ENCODE measurements at places on chromosomes 3 and 15.

DNA sequence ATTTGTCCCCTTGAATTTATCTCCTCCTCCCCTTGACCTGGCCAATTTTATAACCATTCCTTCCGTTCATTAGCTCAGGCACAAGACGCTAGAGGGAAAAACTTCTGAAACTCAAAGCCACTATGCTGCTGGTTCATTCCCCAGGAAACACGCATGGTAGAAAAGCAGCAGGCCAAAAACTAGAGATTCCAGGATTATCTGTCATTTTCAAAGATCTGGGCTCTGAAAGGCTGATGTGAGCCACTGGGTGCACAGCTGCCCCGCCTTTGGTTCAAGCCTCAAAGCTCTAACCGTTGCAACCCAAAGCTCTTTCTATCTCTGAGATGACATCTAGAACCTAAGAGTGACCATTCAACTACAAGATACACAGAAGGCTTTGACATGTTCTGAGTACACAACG, 6.1 kb downstream of the ANP32A start:
- H3K4me1 ChIP-seq = peaks cover 20% of the 10 kb centered on the region
- DNase-seq = no peak
- H3K4me3 ChIP-seq = no peak overlapping the region
- no peaks in the 10 kb centered on the region for H3K36me3 ChIP-seq

DNA sequence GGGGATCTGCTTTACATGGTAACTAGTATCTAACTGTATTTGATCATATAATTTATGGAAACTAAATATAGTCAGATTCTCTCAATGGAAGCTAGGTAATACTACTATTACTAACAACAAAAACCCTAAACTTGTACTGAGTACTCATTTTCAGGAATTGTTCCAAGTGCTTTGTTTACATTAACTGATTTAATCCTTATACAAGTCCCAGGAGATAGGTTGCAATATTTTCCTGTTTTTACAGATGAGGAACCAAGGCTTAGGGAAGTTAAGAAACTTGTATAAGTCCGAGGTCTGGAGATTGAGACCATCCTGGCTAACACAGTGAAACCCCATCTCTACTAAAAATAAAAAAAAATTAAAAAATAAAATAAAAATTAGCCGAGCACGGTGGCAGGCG, 7.5 kb upstream of the MTHFS start:
- DNase-seq = no peak
- H3K27me3 ChIP-seq = no peaks in the 10 kb centered on the region
- H3K4me1 ChIP-seq = peaks cover 2% of the 10 kb centered on the region

DNA sequence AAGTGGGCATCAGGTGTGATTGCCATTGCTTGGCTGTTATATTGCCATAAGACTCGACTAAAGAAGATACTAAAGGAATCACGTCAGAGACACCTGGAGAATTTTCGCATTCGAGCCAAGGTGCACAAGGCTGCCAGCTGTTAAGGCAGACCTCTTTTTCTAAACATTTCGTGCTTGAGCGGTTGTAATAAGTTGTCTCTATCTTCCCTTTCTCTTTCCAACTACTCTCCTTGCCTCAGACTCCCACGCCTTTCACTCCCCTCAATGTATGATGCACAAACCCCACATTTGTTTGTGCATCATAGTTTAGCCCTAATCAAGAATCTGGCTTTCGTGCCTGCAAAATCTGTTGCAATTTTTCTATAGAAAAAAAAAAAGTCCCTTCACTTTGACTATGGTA, 118.0 kb downstream of the IQCH start:
- no peaks in the 10 kb centered on the region for H3K27me3 ChIP-seq
- H3K4me1 ChIP-seq = peaks cover 19% of the 10 kb centered on the region
- no peak overlapping the region for H3K27ac ChIP-seq

DNA sequence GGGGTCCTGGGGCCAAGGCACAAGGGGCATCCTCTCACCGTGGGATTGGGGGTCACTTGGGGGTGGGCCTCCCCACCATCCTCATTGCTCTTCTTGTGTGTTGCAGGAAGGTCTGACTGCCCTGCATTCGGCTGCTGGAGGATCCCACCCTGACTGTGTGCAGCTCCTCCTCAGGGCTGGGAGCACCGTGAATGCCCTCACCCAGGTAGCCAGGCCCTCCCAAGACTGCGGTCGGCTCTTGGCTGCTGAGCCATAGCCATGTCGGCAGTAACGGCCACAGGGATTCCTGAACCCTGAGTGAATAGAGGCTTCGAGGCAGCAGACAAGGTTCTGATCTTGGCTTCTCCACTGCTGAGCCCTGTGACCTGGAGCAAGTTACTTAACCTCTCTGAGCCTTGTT, 19.7 kb downstream of the ANKDD1A start:
- H3K27me3 ChIP-seq = peaks cover 2% of the 10 kb centered on the region
- H3K36me3 ChIP-seq = peaks cover 6% of the 10 kb centered on the region
- DNase-seq = no peak
- H3K4me1 ChIP-seq = peaks cover 9% of the 10 kb centered on the region
- H3K27ac ChIP-seq = no peak overlapping the region
- no peak overlapping the region for H3K4me3 ChIP-seq

DNA sequence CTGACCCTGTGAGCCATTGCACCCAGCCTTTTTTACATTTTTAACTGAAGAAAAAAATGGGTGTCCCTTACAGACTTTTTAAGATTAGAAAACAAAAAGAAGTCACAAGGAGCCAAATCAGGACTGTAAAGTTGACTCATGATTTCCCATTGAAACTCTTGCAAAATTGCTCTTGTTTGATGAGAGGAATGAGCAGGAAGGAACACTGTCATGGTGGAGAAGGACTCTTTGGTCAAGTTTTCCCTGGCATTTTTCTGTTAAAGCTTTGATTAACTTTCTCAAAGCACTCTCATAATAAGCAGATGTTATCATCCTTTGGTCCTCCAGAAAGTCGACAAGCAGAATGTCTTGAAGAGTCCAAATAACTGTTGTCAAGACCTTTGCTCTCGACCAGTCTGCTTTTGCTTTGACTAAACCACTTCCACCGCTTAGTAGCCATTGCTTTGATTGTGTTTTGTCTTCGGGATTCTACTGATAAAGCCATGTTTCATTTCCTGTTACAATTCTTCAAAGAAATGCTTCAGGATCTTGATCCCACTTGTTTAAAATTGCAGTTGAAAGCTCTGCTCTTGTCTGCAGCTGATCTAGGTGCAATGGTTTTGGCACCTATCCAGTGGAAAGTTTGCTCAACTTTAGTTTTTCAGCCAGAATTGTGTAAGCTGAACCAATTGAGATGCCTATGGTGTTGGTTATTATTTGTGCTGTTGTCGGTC, 369.4 kb downstream of the MAGI1 start:
- no peak for DNase-seq
- no peaks in the 10 kb centered on the region for H3K36me3 ChIP-seq
- H3K27ac ChIP-seq = no peak overlapping the region
- H3K4me1 ChIP-seq = peaks cover 1% of the 10 kb centered on the region

GRCh38 chr3:138394686-138395085, 39.7 kb upstream of the ESYT3 start:
- peaks cover 9% of the 10 kb centered on the region for H3K4me1 ChIP-seq
- H3K4me3 ChIP-seq = no peak overlapping the region
- no peaks in the 10 kb centered on the region for H3K36me3 ChIP-seq
- peaks cover 1% of the 10 kb centered on the region for H3K27me3 ChIP-seq

DNA sequence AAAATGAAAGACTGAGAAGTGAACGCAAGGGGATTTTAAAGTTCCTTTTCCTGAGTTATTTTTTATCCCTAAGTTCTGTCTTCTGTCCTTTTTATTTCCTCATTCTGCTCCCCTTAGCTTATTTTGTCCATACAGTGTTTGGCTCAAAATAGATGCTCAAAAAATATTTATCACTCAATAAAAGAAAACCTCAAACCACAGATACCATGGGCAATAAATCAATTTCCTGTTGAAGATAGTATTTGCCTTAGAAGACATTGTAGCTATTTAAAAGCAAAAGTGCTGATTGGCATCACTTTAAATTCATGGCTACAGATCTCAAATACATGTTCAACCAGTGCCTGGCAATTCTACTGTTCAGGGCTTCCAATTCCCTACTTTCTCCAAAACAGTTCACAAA, 316.5 kb upstream of the ADAMTS9 start:
- H3K27ac ChIP-seq = no peak overlapping the region
- no peaks in the 10 kb centered on the region for H3K27me3 ChIP-seq
- no peak for DNase-seq
- H3K36me3 ChIP-seq = no peaks in the 10 kb centered on the region
- H3K4me1 ChIP-seq = peaks cover 8% of the 10 kb centered on the region

DNA sequence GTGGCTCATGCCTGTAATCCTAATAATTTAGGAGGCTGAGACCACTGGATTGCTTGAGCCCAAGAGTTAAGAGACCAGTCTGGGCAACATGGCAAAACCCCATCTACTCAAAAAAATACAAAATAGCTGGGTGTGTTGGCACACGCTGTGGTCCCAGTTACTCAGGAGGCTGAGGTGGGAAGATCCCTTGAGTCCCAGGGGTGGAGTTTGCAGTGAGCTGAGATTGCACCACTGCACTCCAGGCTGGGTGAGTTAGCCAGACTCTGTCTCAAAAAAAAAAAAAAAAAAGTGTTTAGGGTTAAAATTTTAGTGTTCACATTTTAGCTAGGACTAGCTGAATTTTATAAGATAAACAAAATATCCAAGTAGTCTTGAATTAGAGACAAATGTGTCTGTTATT, 1340.1 kb upstream of the EPHA6 start:
- no peaks in the 10 kb centered on the region for H3K36me3 ChIP-seq
- no peak overlapping the region for H3K27ac ChIP-seq
- peaks cover 3% of the 10 kb centered on the region for H3K27me3 ChIP-seq
- no peak overlapping the region for H3K4me3 ChIP-seq
- no peaks in the 10 kb centered on the region for H3K4me1 ChIP-seq
- no peak for DNase-seq

DNA sequence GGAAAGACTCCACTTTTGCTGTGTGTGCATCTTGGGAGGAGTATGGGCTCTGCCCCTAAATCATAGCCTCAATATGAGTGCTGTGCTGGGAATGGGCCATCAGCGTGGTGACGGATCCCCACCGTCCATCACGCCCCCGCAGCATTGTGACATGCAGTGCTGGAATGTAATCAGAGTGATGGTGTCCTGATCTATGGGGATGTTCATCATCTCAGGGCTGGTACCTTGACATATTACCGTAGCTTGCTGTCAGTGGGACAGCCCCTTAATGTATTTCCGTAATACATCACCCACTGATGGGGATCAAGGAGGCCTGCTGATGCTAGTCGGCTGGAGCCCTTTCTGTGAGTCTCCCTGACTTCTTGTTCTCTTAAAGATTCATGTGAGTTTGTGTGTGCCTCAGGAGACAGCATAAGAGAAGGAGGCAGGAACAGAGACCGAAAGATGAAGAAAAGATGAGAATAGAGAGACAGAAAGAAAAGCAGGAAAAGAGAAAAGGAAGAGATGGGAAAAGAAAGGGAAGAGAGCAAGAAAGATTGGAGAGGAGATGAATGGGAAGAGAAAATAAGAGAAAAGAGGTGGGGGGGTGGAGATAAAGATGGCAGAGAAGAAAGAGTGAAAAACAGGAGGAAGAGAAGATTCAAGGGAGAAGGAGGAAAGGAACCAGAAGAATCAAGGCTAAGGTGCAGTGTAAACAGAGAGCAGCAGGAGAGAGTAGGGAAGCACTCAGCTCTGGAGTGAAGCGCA, 183.7 kb downstream of the RPLP1 start:
- H3K27me3 ChIP-seq = no peaks in the 10 kb centered on the region
- H3K4me1 ChIP-seq = peaks cover 4% of the 10 kb centered on the region
- H3K4me3 ChIP-seq = no peak overlapping the region

DNA sequence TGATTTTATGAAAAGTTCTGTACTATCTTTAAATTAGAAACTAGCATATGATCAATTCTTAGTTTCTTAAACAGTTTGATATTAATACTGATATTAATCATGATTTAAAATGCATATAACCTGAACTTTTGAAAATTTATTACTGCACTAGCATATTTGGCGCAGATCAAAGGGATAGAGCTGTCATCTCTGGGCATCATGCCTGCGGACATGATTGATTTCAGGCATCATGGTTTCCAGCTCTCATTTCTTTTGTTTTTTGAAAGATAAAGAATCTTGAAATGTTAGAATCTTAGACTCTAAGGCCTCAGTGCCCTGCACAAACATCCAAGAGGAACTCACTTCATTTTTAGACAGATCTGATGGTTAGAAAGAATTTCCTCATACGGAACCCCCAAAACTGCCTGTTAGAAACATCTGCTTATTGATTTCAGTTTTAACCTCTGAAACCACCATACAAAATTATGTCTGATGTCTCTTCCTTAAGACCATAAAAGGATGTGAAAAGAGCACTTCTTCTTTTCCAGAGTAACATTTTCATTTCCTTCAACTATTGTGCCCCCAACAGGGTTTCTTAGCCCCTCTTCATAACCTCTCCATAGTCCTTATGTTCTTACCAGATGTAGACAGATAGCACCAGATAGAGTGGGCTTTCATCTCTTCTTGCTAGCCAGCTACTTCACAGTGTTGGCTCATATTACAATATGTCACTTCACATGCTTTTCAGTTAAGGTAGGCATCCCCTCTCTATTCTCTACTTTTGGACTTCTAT, 110.8 kb downstream of the BBX start:
- H3K36me3 ChIP-seq = no peaks in the 10 kb centered on the region
- peaks cover 2% of the 10 kb centered on the region for H3K27me3 ChIP-seq
- DNase-seq = no peak

DNA sequence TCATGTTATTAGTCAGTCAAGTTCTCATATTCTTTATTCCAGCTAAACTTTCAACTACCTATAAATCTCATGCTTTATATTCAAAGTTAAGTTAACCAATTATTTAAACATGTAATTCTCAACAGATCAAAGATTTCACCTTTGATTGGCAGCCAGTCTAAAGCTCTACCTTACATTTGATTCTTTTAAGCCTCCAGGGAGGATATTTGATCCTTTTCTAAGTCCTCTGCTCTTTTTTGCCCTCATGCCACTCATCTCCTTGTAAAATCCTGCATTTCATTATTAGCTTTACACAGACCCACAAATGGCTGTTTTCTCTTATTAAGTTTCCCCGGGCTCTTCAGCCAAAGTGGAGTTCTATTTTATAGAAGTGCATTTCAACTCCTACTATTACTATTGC, 134.1 kb downstream of the NLGN1 start:
- no peak overlapping the region for H3K27ac ChIP-seq
- peaks cover 11% of the 10 kb centered on the region for H3K36me3 ChIP-seq
- H3K4me3 ChIP-seq = no peak overlapping the region

- H3K4me3 ChIP-seq = no peak overlapping the region
- no peak overlapping the region for H3K27ac ChIP-seq
- no peak for DNase-seq
- H3K4me1 ChIP-seq = peaks cover 5% of the 10 kb centered on the region
- no peaks in the 10 kb centered on the region for H3K36me3 ChIP-seq
- peaks cover 4% of the 10 kb centered on the region for H3K27me3 ChIP-seq
Measured at GRCh38 chr3:33795131-33795530, 3.3 kb upstream of the PDCD6IP start.

- no peak overlapping the region for H3K27ac ChIP-seq
- no peak for DNase-seq
- H3K36me3 ChIP-seq = no peaks in the 10 kb centered on the region
- H3K4me1 ChIP-seq = peaks cover 1% of the 10 kb centered on the region
Measured at GRCh38 chr15:89192136-89192535, 29.2 kb downstream of the RLBP1 start.

Measured in glutamatergic neuron (in vitro differentiated cells).